ENCODE measurements at places on chromosomes 4 and X. TPM values are rescaled to one million over a fixed set of nuclear protein-coding genes. Genes with fewer than 3 reads are reported as not detected.

The BGN gene
- total RNA-seq, result 2.1 TPM

The NDNF gene
- total RNA-seq, result 1.6 TPM

The TMPRSS11D gene
- not detected for total RNA-seq

The P2RY4 gene
- not detected for total RNA-seq

- H3K27me3 ChIP-seq, result no peaks in the 10 kb centered on the region
- H3K4me1 ChIP-seq, result no peaks in the 10 kb centered on the region
- H3K27ac ChIP-seq, result no peak overlapping the region
- no peak overlapping the region for H3K4me3 ChIP-seq
These were observed 28.0 kb downstream of the PRPS2 start for GRCh38 chrX:12819222-12819621.

GRCh38 chr4:3880615-3881120 is 114.5 kb downstream of the ADRA2C start:
- H3K4me1 ChIP-seq, result peaks cover 8% of the 10 kb centered on the region
- H3K4me3 ChIP-seq, result 0 out of 2 replicates have a peak overlapping the region, but pooled peaks have one; percentile 32
- no peak overlapping the region for H3K27ac ChIP-seq
- no peaks in the 10 kb centered on the region for H3K27me3 ChIP-seq

- H3K27me3 ChIP-seq, result no peaks in the 10 kb centered on the region
- DNase-seq, result no peak
- H3K4me1 ChIP-seq, result no peaks in the 10 kb centered on the region
- peak overlapping the region; percentile 71 for H3K4me3 ChIP-seq
- H3K36me3 ChIP-seq, result no peaks in the 10 kb centered on the region
- no peak overlapping the region for H3K27ac ChIP-seq
These were observed 570 bp downstream of the WDR44 start for GRCh38 chrX:118346258-118347094.

GRCh38 chr4:85909851-85910250 is 434.9 kb downstream of the ARHGAP24 start:
- H3K4me3 ChIP-seq, result no peak overlapping the region
- H3K27ac ChIP-seq, result no peak overlapping the region
- H3K4me1 ChIP-seq, result no peaks in the 10 kb centered on the region
- no peaks in the 10 kb centered on the region for H3K36me3 ChIP-seq
- DNase-seq, result no peak

DNA sequence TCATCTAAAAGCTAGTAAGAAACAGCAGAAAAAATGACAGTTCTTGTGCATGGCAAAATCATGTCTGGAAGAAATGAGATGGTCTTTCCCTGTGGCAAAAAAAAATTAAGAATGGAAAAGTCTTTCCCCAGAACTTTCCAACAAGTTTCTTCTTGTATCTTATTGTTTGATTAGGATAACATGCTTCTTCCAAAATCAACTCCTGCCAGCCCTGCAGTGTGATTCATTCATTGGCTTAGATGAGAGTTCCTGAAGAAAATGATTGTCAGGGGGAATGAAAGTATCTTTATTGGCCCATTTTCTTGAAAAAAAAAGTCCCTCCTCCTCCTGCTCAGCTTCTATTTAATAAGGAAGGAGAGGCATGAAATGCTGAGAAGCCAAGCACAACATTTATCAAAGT is 407.7 kb downstream of the ARAP2 start:
- H3K4me1 ChIP-seq, result no peaks in the 10 kb centered on the region
- no peak overlapping the region for H3K4me3 ChIP-seq
- no peaks in the 10 kb centered on the region for H3K36me3 ChIP-seq
- H3K27me3 ChIP-seq, result no peaks in the 10 kb centered on the region
- H3K27ac ChIP-seq, result no peak overlapping the region

GRCh38 chrX:77617206-77617605 is 168.8 kb downstream of the ATRX start:
- H3K27ac ChIP-seq, result no peak overlapping the region
- H3K36me3 ChIP-seq, result no peaks in the 10 kb centered on the region
- no peak for DNase-seq
- H3K27me3 ChIP-seq, result no peaks in the 10 kb centered on the region
- H3K4me1 ChIP-seq, result no peaks in the 10 kb centered on the region
- H3K4me3 ChIP-seq, result no peak overlapping the region

- H3K4me3 ChIP-seq, result no peak overlapping the region
- no peaks in the 10 kb centered on the region for H3K27me3 ChIP-seq
- H3K4me1 ChIP-seq, result no peaks in the 10 kb centered on the region
- H3K27ac ChIP-seq, result no peak overlapping the region
- no peak for DNase-seq
- H3K36me3 ChIP-seq, result no peaks in the 10 kb centered on the region
These were observed 233.9 kb upstream of the EDA2R start for GRCh38 chrX:66872771-66873170.

- no peaks in the 10 kb centered on the region for H3K27me3 ChIP-seq
- DNase-seq, result no peak
These were observed 41.2 kb downstream of the DCLK2 start for GRCh38 chr4:150119492-150119891.

DNA sequence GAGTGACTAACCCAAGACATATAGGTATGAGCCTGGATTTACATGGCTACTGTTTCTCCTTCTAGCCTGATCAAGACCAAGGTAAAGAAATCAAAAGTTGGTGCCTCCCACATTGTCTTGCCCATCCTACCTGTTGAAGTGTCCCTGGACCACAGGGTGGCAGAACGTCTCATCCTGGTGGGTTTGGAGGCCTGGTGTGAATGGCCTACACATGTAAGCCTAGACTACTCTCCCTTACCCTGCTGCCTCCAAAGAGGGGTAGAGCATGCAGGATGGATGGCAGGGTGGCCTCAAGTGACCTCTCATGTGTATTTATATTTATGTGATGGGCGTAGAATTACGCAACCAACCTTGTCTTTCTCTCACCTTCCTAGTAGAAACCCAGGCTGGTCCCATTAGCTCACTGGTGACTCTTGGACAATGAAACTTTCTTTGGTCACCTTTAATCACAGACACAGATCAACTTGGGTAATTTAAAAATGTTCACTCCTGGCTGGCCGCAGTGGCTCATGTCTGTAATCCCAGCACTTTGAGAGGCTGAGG is 73.3 kb upstream of the SOD3 start:
- peaks cover 8% of the 10 kb centered on the region for H3K4me1 ChIP-seq
- no peak overlapping the region for H3K27ac ChIP-seq
- H3K4me3 ChIP-seq, result no peak overlapping the region
- H3K27me3 ChIP-seq, result no peaks in the 10 kb centered on the region
